ENCODE measurements at places on chromosomes 6 and 20.

- DNase-seq, result no peak
Measured at GRCh38 chr6:11424395-11425034, 113.0 kb upstream of the TMEM170B start.

DNA sequence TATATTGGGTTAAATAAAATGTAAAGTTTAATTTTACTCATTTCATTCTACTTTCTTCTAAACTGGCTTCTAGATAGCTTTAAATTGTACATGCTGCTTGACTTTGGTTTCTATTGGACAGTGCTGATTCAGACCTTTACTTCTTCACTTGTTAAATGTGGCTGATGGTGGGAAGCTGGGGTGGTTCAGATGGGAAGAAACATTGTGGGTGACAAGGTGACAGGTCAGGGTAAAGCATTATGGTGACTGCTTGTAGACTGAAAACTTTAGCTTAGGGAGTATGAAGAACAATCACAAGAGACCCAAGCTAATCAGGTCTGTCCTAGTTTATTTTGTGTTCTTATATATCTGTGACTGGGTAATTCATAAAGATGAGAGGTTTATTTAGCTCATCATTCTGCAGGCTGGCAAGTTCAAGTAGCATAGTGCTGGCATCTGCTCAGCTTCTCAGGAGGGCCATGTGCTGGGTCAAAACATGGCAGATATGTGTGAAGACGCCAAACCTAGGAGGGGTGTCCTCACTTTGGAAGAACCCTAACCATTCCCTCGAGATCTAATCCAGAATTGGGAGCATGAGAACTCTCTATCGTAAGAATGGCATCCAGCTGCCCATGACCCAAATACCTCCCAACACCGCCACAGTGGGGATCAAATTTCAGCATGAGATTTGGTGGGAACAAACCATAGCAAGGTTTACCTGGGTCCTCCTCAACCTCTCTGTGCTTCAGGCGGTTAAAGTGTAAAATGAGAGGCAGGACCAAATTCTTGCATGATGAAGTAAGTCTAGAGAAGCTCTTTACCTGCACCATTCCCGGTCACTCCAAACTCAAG, 102.8 kb downstream of the FYN start:
- DNase-seq, result no peak

DNA sequence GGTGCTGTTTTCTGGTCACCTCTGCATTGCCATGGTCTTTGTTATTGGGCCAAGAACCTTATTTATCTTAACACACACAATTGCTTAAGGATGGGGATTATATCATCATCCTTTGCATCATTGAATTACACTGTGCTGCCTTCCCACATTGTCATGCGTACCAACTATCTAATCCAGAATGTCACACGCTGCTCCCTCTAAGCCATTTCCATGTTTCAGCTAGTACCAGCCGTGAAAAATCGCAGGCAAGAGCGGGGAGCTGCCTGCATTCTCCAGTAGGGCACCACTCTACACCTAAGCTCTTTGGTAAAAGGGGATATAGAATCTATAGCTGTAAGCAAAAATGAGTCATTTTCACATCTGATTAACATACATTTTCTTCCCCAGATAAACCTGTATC, 277.0 kb downstream of the PRL start:
- no peak for DNase-seq

DNA sequence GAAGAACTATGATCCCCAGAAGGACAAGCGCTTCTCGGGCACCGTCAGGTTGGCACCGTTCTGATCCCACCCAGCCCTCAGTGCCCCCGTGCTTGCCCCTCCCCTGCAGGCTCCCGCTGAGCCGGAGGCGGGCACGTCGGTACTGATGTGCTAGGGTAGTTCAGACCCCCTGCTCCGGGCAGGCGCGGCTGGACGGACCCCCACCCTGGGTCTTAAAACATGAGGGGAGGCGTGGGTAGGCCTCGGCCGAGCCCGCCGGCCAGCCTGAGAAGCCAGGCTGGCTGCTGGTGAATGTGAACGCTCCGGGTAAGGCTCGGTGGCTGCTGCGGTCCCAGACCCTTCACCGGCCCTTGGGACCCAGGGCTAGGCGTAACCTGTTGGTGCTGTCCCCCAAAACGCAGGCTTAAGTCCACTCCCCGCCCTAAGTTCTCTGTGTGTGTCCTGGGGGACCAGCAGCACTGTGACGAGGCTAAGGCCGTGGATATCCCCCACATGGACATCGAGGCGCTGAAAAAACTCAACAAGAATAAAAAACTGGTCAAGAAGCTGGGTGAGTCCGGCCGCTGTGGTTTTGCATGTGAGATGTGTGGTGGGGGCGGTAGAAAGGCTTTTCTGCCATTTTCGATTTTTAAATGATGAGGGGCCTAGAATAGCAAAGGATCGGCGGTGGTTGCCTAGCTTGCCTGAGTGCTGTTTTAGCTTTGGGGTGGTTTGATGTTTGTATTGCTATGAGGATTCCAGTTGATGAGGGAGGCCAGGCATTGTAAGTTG, 964 bp downstream of the RPL10A start:
- DNase-seq, result no peak

- no peak for DNase-seq
Measured at GRCh38 chr6:53035549-53036213, 29.5 kb upstream of the FBXO9 start.

- no peak for DNase-seq
Measured at GRCh38 chr6:125529061-125529460, 220.4 kb upstream of the HEY2 start.

DNA sequence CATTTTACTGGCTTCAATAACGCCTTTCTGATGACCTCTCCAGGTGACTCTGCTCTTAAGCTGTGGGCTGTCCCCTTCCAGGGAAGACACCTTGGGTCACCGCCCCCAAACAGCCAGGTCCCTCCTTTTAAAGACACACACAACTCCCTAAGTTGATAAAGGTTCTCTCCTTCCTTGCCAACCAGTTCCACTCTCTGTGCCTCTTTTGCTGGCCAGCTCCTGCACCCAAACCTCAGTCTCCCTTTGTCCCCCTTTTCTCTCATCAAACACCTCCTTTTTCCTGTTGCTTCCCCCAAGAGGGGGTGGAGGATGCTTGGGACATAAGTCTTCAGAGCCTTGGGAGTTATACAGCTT, 1.0 kb downstream of the NCOA6 start:
- no peak for DNase-seq

- DNase-seq, result no peak
Measured at GRCh38 chr20:48718786-48719578, 108.8 kb downstream of the PREX1 start.
